Activated naive CD4-positive, alpha-beta T cell treated with anti-CD3 and anti-CD28 coated beads for 36 hours (primary cell): ENCODE measurements at places on chromosomes 4 and X.
A peak's percentile ranks its signal among the peaks of the same experiment; 100 is the strongest.

DNA sequence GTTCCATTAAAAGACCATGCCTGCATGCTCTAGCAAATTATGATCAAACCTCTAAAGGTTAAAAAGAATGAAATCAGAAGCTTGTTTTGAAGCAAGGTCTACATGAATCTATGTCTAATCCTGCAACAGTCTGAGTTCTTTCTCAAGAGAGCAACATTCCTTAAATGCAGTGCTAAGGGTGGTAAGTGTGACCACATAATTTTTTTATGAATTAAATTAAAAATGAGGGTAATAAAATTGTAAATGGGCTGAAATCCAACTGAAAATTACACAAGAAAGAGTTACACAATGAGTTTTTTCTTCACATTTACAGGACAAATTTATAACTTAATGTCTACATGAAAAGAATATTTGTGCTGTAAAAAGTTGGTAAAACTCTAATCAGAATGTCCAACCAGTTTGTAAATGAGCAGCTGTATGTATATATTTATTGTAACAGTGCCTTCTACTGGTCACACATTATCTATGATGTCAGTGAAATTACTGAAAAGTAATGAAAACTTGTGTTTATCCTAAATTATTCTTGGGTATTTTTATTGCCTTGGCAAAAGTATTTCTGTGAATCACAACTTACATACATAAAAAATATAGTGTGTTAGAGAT, 336.3 kb upstream of the PITX2 start:
- no peak overlapping the region for H3K4me3 ChIP-seq
- H3K4me1 ChIP-seq = no peaks in the 10 kb centered on the region
- no peak for DNase-seq
- H3K27me3 ChIP-seq = no peaks in the 10 kb centered on the region

GRCh38 chr4:62460329-62460728, 1260.2 kb downstream of the ADGRL3 start:
- no peak overlapping the region for H3K4me3 ChIP-seq
- no peak overlapping the region for H3K27ac ChIP-seq
- H3K27me3 ChIP-seq = no peaks in the 10 kb centered on the region
- H3K36me3 ChIP-seq = no peaks in the 10 kb centered on the region
- no peak for DNase-seq
- no peaks in the 10 kb centered on the region for H3K4me1 ChIP-seq

DNA sequence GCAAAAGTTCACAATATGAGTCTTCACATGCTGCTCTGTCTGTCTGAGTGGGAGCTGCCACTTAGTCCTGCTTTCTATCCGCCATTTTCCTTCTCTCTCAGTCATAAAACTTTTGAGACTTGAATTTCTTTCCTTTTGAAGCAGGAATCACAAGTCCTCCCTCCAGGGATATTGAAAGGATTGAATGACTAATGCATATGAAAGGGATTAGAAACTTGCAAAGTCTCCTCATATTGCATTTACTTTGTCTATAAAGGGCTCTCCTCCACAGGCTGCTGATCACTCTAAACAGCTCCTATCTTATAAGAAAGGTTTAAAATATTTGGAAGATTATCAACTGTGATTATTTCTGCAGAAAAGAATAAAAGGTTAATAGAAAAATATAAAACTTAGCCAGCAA, 879.1 kb downstream of the ARAP2 start:
- H3K4me3 ChIP-seq = no peak overlapping the region
- H3K4me1 ChIP-seq = no peaks in the 10 kb centered on the region
- no peak overlapping the region for H3K27ac ChIP-seq
- no peaks in the 10 kb centered on the region for H3K36me3 ChIP-seq

GRCh38 chr4:78863254-78863869, 75.9 kb downstream of the PAQR3 start:
- no peak overlapping the region for H3K4me3 ChIP-seq
- no peak overlapping the region for H3K27ac ChIP-seq
- no peaks in the 10 kb centered on the region for H3K36me3 ChIP-seq
- no peak for DNase-seq
- peaks cover 6% of the 10 kb centered on the region for H3K4me1 ChIP-seq
- H3K27me3 ChIP-seq = no peaks in the 10 kb centered on the region

- H3K36me3 ChIP-seq = no peaks in the 10 kb centered on the region
- peaks cover under 1% of the 10 kb centered on the region for H3K27me3 ChIP-seq
Observed at GRCh38 chr4:79294064-79294463, 31.8 kb downstream of the NAA11 start.

DNA sequence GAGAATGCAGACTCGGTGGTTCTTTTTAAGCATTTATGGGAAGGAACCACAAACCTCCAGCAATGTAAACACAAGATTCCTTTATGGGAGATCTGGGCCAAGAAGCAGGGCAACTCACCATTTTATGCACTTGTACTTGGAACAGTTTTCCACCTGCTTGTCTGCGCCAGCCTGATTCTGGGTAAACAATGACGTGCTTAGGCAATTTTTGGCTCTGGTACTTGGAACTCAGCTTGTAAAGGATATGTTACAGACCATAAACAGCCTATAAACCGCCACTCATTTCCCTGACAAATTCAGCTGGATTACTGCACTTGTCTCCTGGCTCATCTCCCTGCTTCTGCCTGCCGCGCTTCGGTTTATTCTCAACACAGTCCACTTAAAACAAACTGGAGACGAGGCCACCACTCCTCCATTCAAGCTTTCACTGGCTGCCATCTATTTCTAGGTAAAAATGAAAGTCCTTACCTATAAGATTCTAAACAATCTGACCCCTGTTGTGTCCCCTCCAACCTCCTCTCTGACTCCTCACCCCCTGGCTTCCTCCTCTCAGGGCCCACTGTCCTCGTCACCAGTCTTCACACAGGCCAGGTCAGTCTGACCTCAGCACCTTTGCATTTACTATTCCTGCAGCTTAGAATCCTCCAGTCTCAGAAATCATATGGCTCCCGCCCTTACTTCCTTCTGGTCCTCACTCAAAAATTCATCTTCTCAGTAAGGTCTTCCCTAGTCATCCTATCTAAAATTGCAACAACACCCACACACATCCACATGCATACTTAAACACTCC, 205.9 kb upstream of the GALNT7 start:
- peaks cover 26% of the 10 kb centered on the region for H3K27me3 ChIP-seq
- no peaks in the 10 kb centered on the region for H3K4me1 ChIP-seq
- H3K36me3 ChIP-seq = no peaks in the 10 kb centered on the region
- no peak for DNase-seq
- H3K27ac ChIP-seq = no peak overlapping the region
- H3K4me3 ChIP-seq = no peak overlapping the region

DNA sequence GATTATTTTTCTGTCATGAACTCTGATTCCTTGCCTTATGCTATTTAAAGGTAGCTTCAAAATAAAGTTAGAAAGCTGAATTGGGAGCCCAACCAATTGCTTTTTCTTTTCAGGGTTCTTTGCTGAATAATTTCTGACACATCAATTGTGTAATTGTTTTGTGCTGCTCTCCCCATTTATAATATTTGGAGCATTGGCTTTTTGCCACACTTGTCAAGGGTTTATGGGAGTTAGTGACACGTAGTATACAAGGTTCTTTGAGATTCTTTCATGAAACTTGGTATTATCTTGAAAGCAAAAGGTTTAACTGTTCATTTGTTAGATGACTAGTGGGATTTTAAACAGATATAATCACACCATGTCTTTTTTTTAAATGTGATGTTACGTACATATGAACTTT, 80.9 kb downstream of the POLA1 start:
- peaks cover 9% of the 10 kb centered on the region for H3K36me3 ChIP-seq
- H3K4me3 ChIP-seq = no peak overlapping the region
- H3K27me3 ChIP-seq = no peaks in the 10 kb centered on the region
- DNase-seq = no peak
- no peaks in the 10 kb centered on the region for H3K4me1 ChIP-seq
- H3K27ac ChIP-seq = no peak overlapping the region

DNA sequence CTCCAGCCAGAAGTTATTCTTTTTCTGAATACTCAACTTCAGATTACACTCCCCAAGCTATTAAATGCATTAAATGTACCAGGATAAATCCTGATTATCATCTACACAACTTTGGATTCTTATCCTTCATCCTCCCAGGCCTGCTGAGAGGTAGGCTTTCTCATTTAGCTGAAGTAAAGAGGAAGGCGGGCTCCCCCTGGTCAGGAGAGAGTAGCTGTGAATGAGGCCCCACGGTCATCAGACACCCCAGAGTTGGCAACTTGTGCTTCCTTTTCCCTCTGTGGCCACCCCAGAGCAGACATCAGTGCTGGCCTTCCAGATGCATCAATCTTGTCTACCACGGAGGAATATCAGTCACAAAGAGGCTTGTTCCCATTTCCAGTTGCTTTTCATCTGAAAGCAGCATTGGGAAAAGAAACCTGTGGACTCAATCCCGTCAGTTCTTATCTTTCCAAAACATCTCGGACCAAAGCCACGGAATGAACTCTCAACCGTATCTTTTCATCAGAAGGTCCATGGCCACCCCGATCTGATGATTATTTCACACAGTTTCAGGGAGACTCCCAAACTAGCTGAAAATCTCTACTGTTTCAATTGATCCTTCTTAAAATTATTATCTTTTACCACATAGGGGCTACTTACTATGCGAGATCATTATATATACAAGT, 79.2 kb downstream of the FBXO8 start:
- no peaks in the 10 kb centered on the region for H3K4me1 ChIP-seq
- no peak overlapping the region for H3K27ac ChIP-seq
- H3K4me3 ChIP-seq = no peak overlapping the region
- H3K27me3 ChIP-seq = peaks cover 33% of the 10 kb centered on the region
- no peaks in the 10 kb centered on the region for H3K36me3 ChIP-seq
- no peak for DNase-seq

DNA sequence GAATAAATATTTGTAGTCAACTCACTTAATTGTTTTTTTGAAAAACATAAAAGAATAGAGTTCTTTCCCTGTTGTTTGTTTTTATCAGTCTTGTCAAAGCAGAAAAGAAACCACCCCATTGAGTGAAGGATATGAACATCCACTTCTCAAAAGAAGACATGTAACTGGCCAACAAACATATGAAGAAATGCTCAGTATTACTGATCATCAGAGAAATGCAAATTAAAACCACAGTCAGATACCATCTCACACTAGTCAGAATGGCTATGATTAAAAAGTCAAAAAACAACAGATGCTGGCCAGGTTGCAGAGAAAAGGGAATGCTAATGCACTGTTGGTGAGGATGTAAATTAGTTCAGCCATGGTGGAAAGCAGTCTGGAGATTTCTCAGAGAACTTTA, 326.1 kb upstream of the EMCN start:
- no peaks in the 10 kb centered on the region for H3K36me3 ChIP-seq
- no peaks in the 10 kb centered on the region for H3K4me1 ChIP-seq
- no peak overlapping the region for H3K27ac ChIP-seq
- H3K27me3 ChIP-seq = peaks cover 4% of the 10 kb centered on the region

- H3K27ac ChIP-seq = no peak overlapping the region
- no peaks in the 10 kb centered on the region for H3K36me3 ChIP-seq
- H3K4me1 ChIP-seq = no peaks in the 10 kb centered on the region
- H3K4me3 ChIP-seq = no peak overlapping the region
Observed at GRCh38 chrX:34053931-34054330, 78.2 kb downstream of the FAM47A start.

DNA sequence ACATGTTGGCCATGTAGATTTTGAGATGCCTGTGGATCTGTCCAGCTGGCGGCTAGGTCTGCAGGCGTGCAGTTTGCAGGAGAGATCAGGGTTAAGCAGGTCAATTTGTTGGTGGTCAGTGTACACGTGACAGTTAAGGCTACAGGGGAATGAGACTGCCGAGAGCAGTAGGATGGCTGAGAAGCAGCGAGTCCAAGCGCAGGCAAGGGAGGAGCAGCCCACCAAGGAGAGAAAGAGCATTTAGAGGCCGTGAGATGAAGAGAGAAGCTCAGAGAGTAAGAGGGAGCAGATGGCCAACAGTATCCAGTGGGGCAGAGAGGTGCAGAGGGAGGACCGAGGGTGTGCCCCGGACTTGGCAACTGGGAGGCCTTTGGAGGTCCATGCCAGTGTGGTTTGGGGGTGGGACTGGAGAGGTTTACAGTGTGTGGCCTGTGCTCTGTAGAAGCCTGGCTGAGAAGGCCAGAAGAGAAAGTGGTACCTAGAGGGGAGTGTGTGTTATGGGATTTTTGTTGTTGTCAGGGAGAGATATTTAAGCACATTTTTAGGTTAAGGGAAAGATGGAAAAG, 18.4 kb downstream of the SNX25 start:
- no peaks in the 10 kb centered on the region for H3K36me3 ChIP-seq
- no peak overlapping the region for H3K27ac ChIP-seq
- H3K27me3 ChIP-seq = no peaks in the 10 kb centered on the region
- peaks cover 11% of the 10 kb centered on the region for H3K4me1 ChIP-seq

GRCh38 chrX:71859637-71860036, 51.0 kb upstream of the NHSL2 start:
- DNase-seq = peak; percentile 58
- H3K27me3 ChIP-seq = peaks cover 3% of the 10 kb centered on the region
- no peaks in the 10 kb centered on the region for H3K4me1 ChIP-seq
- H3K4me3 ChIP-seq = no peak overlapping the region

GRCh38 chr4:73922766-73923630, 53.8 kb downstream of the CXCL1 start:
- no peaks in the 10 kb centered on the region for H3K36me3 ChIP-seq
- H3K27ac ChIP-seq = no peak overlapping the region
- peaks cover 3% of the 10 kb centered on the region for H3K27me3 ChIP-seq
- H3K4me3 ChIP-seq = no peak overlapping the region
- DNase-seq = no peak

DNA sequence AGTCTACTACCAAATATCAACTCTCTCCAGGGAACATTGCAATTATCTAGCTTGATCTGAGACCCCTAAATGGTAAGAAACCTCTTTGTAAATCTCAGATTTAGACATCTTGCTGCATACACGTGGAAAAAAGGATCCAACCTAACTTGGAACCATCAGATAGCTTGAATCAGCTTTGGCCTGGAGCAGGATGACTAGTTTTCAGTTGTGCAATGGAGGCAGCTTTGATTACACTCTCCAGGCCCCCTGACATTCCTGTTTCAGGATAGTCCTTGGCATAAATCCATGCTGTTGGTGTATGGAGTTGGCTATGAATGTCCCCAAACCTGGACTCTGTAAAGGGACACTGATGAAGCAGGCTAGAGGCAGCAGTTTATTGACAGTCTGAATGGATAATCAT, 1061.9 kb upstream of the TENM3 start:
- no peak overlapping the region for H3K4me3 ChIP-seq
- no peak overlapping the region for H3K27ac ChIP-seq
- H3K27me3 ChIP-seq = no peaks in the 10 kb centered on the region
- DNase-seq = no peak
